ENCODE measurements at places on chromosomes 16 and 17.
A peak's percentile ranks its signal among the peaks of the same experiment; 100 is the strongest.

GRCh38 chr17:75822119-75822799 lies 21.9 kb downstream of the UNC13D start:
- DNase-seq: no peak

DNA sequence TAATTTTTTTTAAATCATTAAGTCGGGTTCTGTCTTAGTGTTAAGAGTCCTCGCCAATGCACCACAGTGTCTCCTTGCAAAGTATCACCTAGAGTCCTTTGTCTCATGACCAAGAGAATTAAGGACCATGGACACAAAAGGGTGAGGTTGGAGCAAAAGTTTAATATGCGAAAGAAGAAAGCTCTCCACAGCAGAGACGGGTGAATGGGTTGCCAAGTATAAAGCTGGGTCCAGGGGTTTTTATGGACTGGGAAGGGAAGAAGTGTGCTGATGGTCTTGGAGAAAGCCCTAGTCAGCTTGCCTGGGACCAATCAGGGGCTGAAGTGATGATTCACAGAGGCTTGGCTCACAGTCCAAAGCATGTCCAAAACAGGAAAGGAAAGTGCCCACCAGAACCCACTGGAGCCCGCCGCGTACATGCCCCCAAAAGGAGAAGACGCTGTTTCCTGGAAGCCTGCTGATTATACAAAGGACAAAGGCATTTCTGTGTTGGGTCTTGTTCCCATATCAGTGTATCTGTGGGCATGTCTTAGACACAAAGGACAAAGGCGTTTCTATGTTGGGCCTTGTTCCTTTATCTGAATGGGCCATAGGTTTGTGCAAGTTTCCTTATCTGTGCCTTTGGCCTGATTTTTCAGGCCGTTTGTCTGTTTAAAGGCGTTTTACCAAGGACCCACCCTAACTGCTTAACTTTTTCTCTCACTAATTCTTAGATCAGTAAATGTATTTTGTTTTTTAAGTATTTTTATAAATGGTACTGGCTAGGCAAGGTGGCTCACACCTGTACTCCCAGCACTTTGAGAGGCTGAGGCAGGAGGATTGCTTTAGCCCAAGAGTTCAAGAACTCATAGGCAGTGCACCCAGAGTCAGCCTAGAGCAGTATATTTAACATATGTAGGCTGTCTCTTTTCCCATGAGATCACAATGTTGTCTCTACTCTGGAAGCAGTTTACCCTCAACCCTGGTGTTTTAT lies 28.7 kb upstream of the ATF7IP2 start:
- no peak for DNase-seq

GRCh38 chr17:7977039-7977438 lies 25.4 kb upstream of the GUCY2D start:
- no peak for DNase-seq

- DNase-seq: no peak
Measured at GRCh38 chr17:35879773-35880654, at the start of gene CCL5. Gene CCL5, minus strand, starts transcription at chr17:35880360.

GRCh38 chr17:21019976-21020586 lies 22.7 kb downstream of the USP22 start:
- no peak for DNase-seq

DNA sequence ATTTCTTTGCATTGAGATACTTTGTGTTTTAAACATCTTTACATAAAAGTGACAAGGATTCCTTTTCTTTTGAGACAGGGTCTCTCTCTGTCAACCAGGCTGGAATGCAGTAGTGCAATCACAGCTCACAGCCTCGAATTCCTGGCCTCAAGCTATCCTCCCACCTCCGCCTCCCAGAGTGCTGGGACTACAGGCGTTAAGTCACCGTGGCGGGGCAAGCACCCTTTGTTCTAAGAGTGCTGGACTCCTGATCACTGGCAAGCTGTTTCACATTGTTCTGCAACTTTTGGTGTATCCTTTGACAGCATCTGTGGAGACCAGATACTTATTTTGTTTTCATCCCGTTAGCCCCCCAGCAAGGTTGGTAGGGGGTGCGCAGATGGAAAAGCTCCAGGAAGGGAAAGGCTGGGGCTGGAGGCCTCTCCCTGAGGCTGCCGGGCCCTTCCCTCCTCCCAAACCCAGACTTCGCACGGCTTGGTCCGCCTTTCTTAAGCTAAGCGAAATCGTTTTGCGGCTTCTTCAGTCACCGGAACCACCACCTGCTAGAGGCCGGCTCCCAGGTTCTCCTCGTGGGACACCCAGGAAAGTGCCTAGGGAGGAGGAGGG lies 1.1 kb downstream of the ST6GALNAC2 start:
- DNase-seq: no peak

- DNase-seq: no peak
Measured at GRCh38 chr16:82523815-82524214, 103.0 kb upstream of the CDH13 start.

- no peak for DNase-seq
Measured at GRCh38 chr16:2151188-2152091, 3.0 kb downstream of the RAB26 start.

DNA sequence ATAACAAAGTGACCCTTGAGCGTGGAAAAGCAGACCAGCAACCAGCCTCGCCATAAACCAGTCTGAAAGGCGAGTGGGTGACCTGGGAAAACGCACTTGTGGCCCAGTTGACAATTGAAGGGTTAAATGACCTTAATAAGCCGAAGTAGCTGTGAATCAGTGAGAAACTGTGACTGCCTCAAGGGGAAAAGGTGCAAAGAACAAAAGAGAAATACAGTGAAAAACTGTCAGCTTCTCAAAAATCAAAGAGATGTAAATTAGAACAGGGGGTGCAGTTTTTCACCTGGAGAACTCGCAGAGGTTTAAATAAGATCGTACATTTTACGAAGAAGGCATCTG lies 124.1 kb downstream of the CMIP start:
- no peak for DNase-seq

- peak; percentile 10 for DNase-seq
Measured at GRCh38 chr17:7476494-7476893, 2.9 kb downstream of the ZBTB4 start.

GRCh38 chr17:14791221-14791620 lies 473.9 kb downstream of the PMP22 start:
- DNase-seq: no peak

DNA sequence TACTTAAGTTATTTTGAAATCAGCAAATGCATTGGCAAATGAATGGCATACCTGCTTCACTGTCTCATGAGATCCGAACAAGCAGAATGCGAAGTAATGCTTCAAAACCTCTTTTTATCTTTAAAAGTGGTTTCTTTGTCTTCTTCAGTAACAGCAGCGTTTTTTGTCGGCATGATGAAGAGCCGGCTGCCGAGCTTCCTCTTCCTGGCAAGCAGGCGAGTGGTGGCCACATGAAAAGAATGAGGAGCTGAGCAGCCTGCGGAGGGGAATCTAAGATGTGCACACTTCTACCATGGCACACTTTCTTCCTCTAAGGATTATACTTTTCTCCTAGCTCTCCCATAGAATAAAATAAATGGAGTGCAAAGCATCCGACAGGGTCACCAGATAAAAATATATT lies 42.4 kb upstream of the AKTIP start:
- DNase-seq: no peak

GRCh38 chr16:27515874-27516353 lies 33.8 kb downstream of the GTF3C1 start:
- DNase-seq: no peak

DNA sequence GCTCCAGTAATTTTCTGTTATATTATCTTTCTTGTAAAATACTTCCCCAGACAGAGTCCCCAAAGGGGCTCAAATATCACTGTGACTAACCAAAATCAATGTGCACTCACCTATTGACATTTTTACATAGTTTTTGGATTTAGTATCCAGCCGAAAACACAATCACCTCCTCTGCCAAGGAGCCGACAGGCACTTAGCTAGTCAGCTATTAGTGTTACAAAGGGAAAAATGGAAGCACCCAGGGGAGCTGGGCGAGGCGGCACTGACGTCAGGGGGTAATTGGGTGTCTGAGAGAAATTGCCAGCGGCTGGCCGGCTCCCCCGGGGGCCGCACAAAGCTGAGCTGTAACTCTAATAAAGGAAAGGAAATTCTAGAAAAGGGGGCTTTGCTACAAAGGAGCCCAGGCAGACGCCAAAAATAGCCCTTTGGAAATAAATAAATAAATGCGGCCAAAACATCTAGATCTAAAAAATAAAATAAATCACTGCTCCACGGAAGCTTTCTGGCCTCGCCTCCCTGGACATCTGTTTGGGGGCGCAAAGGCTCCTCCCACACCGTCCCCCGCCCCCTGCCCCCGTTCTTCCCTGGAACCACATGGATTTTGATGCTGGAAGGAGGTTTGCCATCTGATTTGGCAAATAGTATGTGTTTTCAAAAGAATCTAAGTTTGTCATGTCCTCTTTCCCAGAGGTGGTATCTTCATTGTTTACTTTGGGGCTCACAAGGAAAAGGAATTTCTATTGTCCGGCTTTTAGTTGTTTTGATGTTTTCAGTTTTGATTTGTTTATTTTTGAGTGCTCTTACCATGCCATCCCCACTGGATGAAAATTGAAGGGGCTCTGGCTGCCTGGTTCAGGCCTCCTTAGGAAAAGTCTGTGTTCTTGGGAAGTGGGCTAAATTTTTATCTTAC lies 156.7 kb downstream of the ZNF423 start:
- DNase-seq: no peak

DNA sequence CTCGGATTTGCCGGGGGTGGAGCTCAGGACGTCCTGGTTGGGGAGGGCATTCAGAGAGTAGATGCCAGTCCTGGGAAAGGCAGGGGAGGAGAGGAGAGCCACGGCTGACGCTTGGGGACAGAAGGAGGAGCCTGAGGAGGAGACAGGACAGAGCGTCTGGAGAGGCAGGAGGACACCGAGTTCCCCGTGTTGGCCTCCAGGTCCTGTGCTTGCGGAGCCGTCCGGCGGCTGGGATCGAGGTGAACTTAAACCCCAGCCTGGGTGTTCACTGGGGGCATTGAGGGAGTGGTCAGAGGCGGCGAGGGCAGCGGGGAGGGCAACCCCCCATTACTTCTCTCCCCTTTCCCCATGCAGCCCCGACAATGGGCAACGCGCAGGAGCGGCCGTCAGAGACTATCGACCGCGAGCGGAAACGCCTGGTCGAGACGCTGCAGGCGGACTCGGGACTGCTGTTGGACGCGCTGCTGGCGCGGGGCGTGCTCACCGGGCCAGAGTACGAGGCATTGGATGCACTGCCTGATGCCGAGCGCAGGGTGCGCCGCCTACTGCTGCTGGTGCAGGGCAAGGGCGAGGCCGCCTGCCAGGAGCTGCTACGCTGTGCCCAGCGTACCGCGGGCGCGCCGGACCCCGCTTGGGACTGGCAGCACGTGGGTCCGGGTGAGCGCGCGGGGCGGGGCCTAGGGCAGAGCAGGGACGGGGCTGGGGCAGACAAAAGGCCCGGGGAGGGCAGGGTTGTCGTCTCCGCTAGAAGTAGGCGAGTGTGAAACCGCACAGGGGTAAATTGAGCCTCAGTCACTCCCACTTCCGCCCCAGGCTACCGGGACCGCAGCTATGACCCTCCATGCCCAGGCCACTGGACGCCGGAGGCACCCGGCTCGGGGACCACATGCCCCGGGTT lies 3.7 kb downstream of the NOL3 start:
- peak; percentile 50 for DNase-seq

- DNase-seq: no peak
Measured at GRCh38 chr16:76268824-76269223, 8.4 kb upstream of the CNTNAP4 start.
